ENCODE measurements at places on chromosomes 13 and 19.

DNA sequence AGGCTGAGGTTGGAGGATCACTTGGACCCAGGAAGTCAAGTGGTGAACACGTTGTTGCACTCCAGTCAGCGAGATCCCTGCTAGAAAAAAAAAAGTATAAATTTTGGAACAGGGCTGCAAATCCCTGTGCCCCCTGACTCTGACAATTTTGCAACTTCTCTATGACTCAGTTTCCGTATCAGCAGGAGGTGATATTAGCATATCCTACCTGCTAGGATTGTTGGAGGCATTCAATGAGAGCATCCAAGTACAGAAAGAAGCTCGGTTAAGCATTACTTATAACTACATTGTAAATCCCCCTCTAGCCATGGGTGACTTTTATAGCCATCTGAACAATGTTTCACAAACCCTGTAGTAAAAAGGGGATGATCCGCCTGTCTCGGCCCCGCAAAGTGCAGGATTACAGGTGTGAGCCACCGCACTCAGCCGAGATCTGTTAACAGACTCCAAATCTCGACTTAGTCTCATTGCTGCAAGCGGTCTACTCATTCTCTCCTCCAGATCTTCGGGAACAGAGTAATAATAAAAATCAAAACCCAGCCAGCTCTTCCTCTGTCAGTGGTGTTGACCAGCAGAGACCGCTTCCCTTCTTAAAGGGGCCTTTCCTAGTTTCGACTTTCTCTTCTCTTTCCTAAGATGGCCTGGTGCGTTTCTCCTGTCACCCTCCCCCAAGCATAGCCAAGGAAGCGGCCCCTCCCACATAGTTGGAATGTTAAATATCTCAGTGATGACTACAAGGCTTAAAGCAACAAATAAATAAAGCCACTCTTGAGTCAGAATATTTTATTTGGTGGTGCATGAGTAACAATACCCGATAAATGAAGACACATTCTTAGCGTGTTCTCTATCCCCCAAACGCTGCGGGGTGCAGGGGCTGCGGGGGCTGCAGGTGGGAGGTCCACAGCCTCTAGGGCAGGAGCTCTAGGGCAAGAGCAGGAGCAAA, 10.3 kb upstream of the BICRA start:
- no peak for DNase-seq

DNA sequence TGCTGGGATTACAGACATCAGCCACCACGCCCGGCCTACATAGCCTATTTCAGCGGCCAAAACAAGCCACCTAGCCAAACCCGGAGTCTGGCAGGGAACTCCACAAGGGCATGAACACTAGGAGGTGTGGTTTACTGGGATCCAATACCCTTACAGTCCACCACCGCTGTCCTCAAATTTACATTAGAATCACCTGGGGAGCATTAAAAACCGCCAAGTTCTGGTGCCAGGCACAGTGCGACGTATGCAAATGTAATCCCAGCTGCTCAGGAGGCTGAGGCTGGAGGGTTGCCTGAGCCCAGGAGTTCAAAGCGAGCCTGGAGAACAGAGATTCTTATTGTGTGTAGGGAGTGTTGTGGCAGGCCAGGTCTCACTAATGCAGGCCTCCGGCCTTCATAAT, 4.2 kb upstream of the AP1M1 start:
- DNase-seq = no peak

DNA sequence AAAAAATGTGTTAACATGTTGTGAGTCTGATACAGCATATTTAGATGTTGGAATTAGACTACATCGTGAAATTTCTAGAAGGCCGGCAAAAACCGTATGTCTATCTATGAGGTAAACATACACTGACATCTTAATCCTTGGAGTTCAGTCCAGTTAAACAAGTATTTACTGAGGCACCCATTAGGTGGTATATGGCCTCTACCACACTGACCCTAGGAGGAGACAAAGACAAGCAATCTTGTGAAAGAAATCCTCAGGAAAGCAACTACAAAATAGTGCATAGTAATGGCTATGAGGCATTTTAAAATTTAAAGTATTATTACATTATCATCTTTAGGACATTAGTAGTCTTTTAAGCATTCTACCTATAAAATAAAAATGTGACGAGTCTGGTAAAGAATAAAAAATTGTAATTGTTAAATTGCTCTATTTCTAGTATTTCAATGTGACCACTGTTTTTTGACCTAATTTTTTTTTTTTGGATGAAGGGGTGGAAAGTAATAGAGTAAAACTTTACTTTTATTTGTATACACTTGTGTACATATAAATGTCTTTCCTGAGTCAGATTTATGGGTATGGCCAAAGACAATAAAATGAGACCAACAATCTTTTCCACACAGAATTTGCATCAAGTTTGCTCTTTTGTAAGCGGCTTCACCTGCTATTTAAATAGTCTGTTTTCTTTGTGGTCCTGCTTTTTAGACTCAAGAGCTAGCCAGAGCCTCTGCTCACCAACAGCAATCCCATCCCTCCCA, 50.5 kb downstream of the KATNAL1 start:
- no peak for DNase-seq

DNA sequence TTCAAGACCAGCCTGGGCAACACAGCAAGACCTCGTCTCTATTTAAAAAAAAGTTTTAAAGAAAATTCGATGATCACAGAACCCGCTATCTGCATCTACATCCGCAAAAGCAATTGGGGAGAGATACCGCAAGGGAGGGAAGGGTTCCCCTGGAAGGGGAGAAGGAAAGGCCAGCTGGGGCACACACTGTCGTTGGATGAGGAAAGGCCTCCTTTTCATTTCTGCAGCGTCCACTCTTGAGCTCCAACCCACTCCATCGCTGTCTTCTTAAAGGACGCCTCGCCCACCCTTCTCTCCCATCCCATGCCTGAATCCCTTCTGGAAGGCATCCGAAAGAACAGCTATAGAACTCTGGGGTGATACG, 3.2 kb upstream of the PRKCG start:
- DNase-seq = no peak

DNA sequence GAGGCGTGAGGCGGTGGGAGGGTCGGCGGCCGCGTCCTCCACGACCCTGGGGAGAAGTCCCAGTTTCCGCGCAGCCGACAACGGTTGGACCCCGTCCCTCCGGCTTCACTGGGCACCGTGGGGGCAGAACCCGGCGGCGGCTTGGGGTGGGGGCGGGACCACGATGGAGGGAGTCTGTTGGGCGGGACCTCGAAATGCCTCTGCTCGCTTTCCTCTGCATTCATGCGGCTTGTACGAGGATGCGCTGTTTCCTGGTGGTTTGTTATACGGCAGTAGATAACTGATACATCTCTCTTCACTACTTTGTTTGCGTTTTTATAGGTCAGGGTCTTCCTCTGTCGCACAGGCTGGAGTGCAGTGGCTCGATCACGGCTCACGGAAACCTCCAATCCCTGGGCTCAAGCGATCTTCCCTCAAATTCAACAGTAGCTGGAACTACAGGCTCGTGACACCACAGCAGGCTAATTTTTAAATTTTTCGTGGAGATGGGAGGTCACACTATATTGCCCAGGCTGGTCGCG, 24.6 kb upstream of the ZNF846 start:
- peak; percentile 53 for DNase-seq

- no peak for DNase-seq
These were observed 602.9 kb downstream of the OLFM4 start for GRCh38 chr13:53631511-53631910.

- DNase-seq = no peak
These were observed 22.1 kb downstream of the MYO9B start for GRCh38 chr19:17097593-17098126.

- DNase-seq = no peak
These were observed 310.4 kb downstream of the IRS2 start for GRCh38 chr13:109476001-109476400.

- DNase-seq = no peak
These were observed 94.2 kb upstream of the MCF2L start for GRCh38 chr13:112874751-112875300.

GRCh38 chr13:29099781-29100406, 279.8 kb downstream of the MTUS2 start:
- DNase-seq = no peak

DNA sequence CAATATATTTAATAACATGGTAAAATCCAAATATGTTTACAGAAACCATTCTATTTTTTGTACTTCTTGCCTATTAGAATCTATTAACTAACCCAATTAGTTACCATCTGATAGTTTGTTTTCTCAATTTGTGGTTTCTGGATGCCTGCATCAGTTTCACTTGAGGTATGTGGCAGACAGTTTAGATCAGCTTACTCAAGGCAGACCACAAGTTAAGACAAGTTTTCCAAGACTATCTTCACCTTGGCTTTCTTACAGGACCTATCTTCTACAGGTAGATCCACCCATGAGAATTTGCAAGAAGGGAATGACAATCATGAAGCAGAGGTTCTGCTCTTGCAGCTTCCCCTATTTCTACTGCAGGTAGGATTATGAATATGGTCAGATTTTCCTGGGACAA, 458.6 kb downstream of the DACH1 start:
- DNase-seq = no peak

DNA sequence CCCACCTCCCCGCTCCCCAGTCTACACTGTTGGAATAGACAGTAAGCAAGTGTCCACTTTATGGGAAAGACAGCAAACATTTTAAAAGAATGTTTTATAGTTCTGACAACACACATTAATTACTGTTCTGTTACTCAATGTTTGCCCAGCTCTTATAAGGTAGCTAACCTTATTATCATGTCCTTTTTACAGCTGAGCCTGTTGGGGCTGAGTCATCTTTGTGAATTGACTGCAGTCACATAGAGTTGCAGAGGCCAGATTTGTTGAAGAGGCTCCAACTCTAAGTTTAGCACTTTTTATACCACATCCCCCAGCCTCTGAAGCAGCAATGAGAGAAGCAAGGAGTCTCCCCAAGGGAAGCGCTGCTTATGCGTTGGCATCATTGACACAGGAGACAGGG, 76.2 kb downstream of the C13orf42 start:
- peak; percentile 61 for DNase-seq

DNA sequence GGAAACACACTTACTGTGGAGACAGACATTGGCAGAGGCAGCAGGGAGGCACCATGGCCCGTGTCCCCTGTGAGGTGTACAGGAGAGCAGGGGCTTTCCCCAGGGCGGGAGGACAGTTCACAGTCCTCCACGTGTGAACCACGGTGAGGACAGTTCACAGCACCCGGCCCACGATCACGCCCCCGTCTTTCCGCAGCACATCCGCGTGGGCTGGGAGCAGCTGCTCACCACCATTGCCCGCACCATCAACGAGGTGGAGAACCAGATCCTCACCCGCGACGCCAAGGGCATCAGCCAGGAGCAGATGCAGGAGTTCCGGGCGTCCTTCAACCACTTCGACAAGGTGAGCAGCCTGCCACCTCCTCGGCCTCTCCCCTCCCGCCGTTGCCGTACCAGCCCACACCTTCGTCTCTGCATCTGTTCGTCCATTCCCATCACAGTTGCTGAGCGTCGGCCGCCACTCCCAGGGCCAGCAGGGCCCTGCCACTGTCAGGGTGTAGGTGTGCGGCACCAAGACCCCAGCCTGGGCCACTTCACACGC, 17.4 kb downstream of the CAPN12 start:
- DNase-seq = no peak

GRCh38 chr13:107373551-107373950, 805.6 kb upstream of the ARGLU1 start:
- DNase-seq = no peak

All from NCI-H146 (cell line).